ENCODE measurements at places on chromosomes 7 and 10.

- DNase-seq: no peak
Measured at GRCh38 chr7:131104596-131105293, 222.9 kb upstream of the MKLN1 start.

GRCh38 chr10:114609518-114610426, 48.3 kb downstream of the ABLIM1 start:
- no peak for DNase-seq

DNA sequence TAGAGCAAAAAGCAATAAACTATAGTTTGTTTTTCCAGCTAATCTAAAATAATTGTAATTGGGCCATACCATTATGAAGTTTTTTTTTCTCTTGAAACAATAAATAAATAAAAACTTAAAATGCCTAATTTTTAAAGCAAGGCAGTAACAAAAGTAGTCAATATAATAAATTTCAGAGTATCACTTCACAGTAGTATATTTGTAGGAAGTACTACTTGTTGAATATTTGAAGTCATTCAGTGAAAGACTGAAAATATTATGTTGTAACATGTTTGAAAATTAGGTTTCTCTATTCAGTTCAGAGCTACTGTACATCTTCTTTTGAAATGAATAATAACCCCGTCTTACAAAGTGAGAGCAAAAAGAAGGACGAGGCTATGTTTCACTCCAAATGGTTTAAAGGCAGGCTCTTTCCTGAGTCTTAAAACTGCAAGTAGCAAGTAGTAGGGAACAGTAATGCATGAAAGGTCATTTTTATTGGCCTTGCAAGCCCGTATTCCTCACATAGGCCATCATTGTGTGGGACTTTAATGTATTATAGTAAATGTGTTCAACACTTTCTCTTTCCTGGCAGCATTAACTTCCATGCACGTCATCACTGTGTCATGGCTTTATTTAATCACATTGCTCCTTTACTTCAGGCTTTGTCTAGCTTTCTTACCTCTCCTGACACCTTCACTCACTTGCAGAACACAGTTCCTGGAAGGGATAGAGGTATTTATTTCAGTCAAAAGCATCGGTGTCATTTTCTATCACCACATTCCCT, 141.4 kb downstream of the VTI1A start:
- no peak for DNase-seq

DNA sequence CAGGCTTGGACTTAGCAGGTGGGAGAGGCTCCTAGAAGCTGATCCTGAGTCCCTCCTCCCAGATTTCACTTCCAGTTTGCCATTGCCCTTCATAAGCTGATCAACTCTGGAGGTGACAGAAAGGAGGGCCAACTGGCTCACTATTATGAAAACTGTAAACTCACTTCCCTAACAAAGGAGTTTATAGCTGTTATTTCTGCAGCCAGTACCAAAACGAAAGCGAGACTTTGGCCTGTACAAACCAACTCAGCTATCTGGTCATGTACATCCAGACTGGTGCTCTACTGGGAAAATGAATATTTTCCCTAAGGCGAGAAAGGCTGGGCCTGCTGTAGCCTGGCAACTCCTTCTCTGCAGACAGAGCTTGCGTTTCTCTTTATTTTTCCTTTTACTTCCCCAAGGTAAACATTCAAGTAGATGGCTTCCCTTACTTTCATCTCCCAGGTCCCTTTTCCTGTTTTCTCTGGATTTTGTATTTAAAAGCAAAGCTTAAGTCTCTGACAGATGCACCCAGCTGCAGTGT, 54.7 kb downstream of the GALNT17 start:
- no peak for DNase-seq

DNA sequence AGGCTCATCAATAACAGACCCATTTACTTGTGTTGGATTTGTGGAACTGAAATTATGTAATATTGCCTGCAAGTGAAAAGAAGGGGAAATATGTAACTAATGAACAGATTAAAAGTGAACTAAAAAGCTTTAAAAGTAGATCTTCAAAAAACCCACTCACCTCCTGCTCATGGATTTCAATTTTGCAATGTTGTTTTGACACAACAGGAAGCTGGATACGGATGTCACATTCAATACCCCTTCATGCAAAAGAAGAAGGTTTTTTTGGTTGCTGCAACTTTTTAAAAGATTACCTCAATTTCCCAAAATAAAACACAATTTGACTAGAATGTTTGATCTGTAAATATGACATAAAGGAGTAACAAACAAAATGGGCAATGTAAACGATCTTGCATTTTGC, 3.3 kb downstream of the MKI67 start:
- DNase-seq: no peak

DNA sequence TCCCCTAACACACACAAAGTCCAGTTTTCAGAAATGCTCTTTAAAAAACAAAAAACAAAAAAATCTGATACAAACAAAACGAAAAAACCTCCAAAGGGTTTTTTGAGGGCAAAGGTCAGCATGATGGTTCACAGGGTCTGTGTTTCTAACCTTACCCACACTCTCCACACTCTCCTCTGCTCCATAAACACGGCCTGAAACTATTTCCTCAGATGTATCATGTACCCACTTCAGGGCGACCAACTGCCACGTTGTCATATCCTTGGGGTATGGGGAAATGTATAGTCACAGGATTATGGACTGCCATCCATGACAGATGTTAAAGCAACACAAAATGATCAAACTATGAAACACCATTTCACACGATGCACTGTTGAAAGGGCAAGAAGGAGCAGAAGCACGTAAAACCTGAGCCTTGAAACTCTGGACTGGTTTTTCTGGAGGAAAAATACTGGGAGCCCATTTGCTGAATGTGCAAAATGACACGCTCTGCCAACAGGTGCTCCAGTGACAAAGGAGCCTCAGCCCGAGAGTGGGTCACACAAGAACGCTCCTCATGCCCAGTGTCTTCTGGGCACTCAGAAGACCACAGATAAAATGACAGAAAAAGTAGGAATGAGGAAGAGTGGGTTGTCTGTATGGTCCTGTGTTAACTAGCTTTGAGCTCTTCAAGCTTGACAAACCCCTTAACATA, 15.8 kb downstream of the NAPEPLD start:
- DNase-seq: no peak

- DNase-seq: no peak
Measured at GRCh38 chr7:36814311-36814710, 90.0 kb upstream of the AOAH start.

DNA sequence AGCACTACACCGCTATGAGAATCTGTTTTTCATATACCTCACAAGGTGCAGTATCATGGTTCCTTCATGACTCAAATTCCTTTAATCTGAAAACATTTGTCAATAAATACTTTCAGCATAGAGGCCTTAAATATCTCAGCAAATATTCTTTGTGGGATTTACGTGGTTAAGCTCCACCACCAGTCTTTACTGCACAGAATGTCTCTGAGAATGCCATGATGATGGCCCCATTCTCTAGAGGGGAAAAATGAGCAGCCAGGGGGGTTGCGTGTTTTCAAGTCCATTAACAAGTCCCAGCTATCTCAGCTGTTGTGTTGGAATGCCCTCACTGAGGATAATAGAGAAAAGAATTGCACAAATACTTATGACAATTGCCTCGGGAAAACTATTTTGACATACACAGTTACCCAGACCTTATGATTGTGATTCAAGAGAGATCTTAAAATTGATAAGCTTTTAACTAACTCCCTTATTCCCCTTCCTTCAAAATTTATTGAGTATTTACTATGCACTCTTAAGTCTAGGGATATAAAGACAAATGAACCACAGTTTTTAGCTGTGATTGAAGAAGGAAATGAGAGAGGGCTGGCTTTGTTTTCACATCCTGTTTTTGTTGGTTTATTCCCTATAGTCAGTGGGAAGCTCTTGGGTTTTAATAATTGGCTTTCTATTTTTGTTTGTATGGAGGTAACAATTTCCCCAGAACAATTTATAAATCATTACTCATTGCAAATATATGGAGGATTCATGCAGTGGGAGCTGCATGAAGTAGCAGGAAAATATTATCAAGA, 176.5 kb upstream of the VWC2 start:
- no peak for DNase-seq

DNA sequence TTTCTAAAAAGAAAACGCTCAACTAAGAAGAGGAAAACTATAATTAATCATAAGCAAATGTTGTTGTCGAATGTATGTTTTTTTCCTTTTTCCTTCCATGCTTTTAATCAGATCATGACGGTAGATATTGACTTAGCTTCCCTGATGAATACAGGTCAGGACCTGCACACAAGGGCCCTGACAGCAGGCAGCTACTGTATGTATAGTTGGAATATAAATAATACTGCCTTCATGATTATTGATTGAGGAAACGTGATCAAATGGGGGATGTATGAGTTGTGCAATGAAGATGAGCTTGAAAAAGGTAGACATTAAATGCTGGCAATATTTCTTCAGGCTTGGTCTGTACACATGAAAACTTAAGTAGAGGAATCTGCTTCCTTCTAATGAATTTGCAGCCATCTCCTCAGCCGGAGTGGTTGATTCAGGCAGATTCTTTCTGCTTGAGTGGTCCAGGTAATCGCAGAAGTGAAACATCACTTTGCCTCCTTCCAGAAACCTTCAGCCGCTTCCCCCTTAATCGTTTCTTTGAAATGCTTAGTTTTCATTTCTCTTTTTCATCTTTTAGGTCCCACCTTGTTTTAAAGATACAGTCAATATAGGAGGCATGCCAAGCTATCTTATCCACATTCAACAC, 656.5 kb downstream of the SDK1 start:
- DNase-seq: no peak

DNA sequence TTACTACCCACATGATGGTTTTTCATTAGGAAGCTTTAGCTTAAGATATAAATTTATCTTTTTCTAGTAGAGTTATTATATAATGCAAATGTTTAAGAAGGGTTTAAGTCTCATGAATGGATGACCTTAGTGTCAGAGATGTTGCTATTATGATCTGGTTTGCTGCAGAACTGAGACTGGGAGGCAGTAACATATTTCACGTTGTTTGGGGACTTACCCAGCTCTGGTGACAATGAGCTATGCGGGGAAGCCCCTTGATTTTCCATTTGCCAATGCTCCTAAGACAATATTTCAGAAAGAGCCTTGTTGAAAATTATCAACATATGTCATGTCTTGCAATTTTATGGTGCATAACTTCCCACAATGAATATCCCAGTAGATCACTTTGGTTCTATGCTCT, 754.6 kb downstream of the REEP3 start:
- no peak for DNase-seq

GRCh38 chr10:77111611-77112550, 525.7 kb downstream of the KCNMA1 start:
- no peak for DNase-seq

DNA sequence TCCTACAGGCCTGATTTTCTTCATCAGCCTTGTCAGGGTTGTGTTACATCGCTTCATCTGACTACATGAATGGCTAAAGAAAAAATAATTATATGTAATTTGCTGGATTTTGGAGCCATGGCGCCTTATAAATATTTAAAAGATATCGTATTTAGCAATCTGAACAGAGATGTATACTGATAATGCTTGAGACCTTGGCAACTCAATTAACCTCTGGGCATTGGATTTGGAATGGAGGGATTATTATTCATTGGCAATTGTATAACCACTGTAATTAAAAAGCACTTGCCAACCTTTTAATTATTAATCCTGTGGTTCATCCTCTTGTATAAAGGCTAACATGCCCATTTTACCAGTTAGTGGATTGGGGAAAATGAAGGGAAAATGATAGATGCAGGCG, 745.1 kb downstream of the CNTNAP2 start:
- no peak for DNase-seq

DNA sequence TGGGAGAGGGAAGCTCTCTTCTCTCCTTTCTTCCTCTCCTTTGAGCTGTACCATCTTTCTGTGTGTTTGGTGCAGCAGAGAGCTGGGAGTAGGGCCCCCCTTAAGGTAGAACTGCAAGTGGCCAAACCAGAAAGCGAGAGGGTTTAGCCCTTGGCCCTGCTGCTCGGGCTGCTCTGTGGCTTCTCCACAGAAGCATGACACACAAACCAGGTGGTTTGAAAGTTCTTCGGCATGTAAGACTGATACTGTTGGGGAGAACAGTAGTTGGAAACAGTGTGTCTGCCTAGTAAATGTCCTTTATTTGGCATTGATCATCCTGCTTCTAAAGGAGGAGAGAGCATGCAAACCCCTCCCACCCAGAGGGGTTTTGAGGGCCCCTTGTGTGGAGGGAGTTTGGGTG, 277.8 kb downstream of the CELF2 start:
- DNase-seq: peak; percentile 18

DNA sequence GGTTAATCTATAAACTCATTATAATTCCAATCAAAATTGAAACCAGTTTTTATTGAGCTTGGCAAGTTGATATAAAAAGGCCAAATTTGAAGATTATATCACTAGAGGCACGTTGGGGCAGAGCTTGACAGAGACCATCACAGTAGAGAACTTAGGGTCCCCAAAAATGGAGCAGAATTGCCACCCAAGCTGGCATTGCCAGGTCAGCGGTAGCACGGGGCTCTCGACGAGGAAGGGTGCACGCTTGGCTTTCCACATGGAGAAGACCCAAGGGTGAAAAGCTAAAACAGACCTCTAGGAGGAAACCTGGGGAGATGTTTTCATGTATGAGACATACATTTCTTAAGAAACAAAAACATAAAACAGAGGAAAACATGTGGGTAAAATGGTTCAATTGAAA, 4.3 kb upstream of the JAKMIP3 start:
- peak; percentile 21 for DNase-seq

- peak; percentile 23 for DNase-seq
Measured at GRCh38 chr10:71432101-71432905, 35.6 kb downstream of the CDH23 start.

DNA sequence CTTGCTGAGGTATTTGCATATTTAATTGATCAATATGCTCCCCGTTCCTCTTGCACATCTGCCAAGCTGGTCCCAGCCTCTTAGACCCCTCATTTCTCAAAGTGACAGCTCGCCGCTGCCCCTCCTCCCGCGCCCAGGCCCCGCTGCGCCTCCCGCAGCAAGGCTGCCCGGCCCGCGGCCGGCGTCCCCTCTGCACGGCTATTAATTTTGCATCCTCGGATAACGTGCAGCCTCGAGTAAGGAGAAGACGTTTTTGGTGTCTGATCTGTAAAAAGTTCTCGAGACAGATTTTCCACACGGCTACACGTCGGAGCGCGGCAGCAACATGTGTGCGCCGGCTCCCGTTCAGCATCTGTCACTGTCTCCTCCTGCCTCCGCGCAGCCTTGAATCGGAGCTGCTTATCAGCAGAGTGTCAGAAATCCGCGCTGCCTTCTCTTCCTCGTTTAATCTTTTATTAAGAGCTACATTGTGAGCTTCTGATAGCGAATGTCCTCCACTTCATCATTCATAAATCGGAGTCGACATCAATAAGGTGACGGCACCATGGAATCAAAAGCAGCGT, 65.3 kb downstream of the EBF3 start:
- DNase-seq: no peak

GRCh38 chr7:152423991-152424347, 11.8 kb downstream of the KMT2C start:
- DNase-seq: no peak

- no peak for DNase-seq
Measured at GRCh38 chr10:12995425-12995861, 6.1 kb downstream of the CCDC3 start.

- no peak for DNase-seq
Measured at GRCh38 chr7:6205971-6206660, 66.3 kb downstream of the CYTH3 start.

GRCh38 chr7:11833431-11833830, 1.4 kb upstream of the THSD7A start:
- no peak for DNase-seq
